Activated CD4-positive, alpha-beta T cell treated with anti-CD3 and anti-CD28 coated beads, Interleukin-2, Interleukin-4, amounts not matched to agents 100 ng/mL and 50 ng/mL, durations not matched to agents 16 hours and 8 hours (primary cell): ENCODE measurements at places on chromosomes 12 and 14.

DNA sequence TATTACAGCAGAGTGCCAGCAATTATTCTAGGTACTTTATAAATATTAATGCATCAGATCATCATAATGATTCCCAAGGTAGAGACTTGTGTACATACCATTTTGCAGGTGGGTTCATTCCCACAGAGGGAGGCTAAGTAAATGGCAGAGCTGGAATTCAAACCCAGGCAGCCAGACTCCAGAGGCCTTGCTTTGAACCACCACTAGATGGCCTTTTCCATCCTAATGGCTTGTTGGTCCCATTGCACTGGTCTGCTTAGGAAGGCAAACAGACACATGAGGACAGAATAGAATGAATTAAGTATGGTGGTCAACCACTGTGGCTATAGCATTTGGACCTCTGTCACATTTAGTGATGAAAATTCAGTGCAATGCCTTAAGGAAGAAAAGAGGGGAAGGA is 158.7 kb downstream of the METTL25 start:
- peak; percentile 14 for DNase-seq

- DNase-seq: no peak
Observed at GRCh38 chr14:36087411-36087810, 89.1 kb downstream of the PTCSC3 start.

- no peak for DNase-seq
Observed at GRCh38 chr14:96221841-96222240, 17.2 kb downstream of the BDKRB2 start.

- DNase-seq: peak; percentile 64
Observed at GRCh38 chr14:69682621-69683263, 71.3 kb downstream of the SUSD6 start.

- DNase-seq: no peak
Observed at GRCh38 chr14:64680013-64680713, 24.1 kb upstream of the PLEKHG3 start.

DNA sequence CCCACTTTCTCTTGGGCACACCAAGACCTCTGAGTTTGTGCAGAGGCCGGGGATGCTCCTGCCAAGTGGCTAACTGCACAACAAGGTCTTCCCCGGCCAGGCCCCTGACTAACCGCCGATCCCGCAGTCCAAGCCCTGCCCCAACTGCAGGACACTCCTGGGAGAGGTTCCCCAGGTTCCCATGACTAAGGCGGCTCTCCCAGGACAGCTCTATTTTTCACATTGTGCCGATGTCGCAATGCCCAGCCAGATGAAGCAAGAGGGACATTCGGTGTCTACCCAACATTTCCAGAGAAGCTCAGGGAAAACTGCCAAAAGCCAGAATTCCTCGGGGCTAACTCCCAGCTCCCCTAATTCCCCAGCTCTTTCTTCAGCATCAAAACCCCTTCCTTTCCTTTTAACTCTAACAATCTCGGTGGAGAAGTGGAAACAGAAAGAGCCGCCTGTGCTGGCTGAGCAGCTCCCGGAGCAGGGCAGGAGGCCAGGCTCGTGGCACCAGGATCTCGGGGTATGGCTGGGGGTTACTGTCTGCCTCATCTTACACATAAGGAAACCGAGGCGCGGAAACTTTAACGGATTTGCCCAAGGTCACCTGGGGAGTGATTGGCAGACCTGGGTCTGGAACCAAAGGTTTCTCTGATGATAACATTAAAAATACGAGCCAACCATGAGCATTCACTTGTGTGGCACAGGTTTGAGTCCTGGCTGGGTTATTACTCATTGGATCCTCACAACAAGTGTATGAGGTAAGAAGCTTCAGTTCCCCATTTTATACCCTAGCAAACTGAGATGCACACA is 318.2 kb downstream of the BCL11B start:
- no peak for DNase-seq

DNA sequence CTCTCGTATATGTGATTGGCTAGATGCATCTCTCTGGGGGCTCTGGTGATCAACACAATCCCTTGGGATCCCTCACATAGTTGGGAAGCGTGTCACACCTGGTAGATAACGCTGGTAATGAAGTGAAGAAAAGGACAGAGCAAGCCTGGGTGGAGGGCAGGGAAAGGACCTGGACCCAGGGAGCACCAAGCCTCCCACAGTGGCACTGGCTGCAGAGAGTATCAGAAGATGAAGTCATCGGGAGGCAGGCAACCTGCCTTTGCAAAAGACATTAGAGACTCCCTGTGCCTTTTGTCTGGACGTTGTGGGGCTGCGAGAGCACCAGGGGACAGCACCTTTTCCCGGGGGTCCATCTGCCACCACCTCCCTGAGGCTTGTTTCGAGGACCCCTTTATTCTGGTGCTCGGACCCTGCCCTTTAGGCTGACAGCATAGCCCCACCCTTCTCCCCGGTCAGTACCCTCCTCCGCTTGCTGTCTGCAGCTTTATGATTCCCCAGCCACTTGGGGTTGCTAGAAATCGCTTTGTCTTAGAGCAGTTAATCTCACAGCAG is 116.4 kb downstream of the EML1 start:
- no peak for DNase-seq

DNA sequence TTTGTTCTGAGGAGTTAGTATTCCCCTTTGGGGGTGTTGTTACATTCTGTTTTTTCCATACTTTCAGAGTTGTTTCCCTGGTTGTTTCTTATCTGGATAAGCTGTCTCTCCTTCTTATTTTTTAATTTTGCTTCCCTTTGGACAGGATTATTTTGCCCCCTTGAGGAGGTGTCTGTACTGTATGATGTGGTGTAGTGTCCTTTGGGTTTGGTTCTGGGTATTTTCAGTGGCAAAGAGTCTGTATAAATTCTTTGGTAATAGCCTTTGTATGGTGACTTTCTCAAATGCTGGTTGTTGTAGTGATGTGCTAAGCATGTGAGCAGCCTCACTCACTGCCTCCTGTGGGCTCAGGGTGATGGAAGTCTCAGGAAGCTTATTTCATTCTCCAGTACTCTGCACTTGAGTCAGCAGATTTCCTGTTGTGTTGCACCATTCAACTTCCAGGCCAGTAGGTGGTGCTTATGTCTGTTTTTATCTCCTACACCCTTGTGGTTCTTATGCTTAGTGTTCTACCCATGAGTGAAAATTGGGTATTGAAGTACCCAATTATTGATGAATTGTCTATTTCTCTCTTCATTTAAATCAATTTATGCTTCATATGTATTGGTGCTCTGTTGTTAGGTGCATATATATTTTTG is 103.3 kb upstream of the PMCH start:
- DNase-seq: peak; percentile 73

GRCh38 chr14:39442293-39442692 is 10.1 kb upstream of the FBXO33 start:
- no peak for DNase-seq

DNA sequence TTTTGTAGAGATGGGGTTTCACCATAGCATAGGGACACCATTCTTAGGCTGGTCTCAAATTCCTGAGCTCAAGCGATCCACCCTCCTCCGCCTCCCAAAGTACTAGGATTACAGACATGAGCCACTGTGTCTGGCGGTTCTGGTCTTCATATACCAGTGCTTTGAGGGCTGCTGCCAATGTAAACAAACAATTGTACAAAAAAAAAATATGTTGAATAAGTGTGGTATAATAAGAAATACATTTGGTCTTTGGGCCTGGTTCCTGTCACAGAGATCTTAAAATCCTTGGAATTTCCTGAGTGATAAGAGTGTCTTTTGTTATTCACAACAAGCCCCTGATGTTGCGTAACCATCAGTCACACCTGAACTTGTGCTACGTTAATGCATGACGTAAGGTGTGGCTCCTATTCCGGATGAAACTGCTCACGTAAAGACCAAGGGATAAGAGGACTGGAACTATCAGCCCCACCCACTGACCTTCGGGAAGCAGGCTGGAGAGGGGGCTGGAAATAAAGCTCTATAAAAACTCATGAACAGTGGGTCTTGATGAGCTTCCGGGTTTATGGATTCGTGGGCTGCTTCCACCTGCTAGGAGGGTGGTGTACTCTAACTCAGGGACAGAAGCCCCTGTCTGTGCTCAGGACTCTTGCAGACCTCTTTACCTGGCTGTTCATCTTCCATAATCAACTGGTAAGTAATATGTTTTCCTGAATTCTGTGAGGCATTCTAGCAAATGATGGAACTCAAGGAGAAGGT is 16.5 kb upstream of the RIMKLB start:
- no peak for DNase-seq

GRCh38 chr12:121579190-121579791 is 1.5 kb downstream of the KDM2B start:
- no peak for DNase-seq

- no peak for DNase-seq
Observed at GRCh38 chr12:26185532-26186320, 9.6 kb upstream of the SSPN start.

DNA sequence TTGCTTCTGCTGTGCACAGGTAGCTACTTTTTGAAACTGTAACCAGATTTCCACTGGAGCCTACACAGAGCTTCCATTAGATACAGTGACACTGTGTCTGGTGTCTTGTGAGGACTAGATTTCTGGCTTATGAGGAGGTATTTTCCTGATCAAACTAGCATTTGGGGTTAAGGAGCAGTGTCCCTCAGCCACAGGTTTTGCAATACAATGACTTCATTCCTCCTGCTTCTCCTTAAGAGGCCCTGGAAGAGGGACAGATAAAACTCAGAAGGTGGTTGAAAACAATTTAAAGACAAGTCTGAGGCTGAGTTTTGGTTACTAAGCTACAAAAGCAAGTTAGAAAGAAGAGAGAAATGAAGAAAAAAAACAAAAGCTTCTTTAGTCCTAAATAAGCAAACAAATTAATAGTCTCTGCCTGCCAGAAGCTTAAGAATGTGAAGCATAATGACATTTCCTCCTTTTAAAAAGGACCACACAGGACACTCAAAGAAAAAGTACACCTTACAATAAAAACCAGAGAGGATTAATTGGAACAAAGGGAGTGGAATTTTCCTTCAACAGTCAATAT is 53.0 kb downstream of the PKP2 start:
- DNase-seq: no peak

GRCh38 chr14:76446921-76447320 is 71.0 kb downstream of the ESRRB start:
- DNase-seq: no peak

- DNase-seq: no peak
Observed at GRCh38 chr14:41830714-41831406, 224.2 kb downstream of the LRFN5 start.

DNA sequence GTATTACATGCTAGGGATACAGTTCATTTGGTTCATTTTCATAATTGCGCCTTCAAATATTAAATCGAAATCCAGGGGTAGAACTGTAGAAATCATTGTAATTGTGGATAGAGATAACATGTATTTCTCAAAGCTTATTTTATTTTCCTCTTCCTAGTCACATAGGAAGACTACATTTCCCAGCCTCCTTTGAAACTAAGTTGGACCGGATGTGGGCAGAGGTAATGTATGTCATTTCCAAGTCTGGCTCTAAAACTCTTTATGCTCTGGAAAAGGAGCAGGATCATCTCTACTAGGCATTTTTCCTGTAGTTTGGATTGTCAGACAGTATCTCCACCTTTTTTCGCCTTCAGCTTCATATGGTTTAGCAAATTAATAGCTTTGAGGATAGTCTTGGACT is 70.1 kb upstream of the CRY1 start:
- no peak for DNase-seq

DNA sequence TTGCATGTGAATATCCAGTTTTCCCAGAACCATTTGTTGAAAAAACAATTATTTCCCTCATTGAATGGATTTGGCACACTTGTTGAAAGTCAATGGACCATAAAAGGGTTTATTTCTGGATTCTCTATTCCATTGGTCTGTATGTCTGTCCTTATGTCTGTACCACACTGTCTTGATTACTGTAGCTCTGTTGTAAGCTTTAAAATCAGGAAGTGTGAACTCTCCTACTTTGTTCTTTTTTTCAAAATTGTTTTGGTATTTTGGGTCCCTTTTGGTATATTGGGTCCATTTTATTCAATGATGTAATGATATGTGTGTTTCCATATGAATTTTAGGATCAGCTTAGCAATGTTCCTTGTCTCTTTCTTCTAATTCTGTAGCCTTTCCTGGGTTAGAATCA is 64.8 kb downstream of the PPP2R5C start:
- no peak for DNase-seq

GRCh38 chr12:49092086-49092815 is 2.4 kb downstream of the DHH start:
- DNase-seq: peak; percentile 64

DNA sequence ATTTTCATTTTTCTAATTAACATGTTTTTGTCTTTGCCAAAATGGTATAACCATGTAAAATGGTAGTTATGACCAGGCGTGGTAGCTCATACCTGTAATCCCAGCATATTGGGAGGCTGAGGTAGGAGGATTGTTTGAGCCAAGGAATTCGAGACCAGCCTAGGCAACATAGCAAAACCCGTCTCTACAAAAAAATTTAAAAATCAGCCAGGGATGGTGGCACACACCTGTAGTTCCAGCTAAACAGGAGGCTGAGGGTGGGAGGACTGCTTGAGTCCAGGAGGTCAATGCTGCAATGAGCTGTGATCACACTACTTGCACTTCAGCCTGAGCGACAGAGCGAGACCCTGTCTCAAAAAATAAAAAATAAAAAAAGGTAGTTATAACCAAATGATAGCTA is 23.1 kb downstream of the PPTC7 start:
- no peak for DNase-seq

DNA sequence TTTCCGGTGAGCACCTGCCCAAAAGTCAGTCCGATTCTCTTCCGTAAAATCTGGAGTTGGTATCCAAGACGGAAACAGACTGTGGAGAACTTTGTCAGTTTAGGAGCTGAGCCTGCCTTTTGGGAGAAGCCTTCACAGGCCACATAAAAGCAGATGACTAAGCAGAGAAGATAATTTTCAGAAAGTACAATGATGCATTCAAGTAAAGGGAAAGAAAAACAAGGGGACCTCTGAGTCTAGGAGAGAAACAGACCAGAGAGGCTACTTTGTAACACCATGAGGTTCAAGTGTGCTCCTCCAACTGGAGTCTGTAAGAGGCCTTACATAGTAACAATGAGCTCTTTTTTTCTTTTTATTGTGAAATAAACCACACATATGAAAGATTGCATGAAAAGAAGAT is 21.1 kb downstream of the TMED8 start:
- no peak for DNase-seq

GRCh38 chr12:4242595-4242994 is 31.0 kb upstream of the CCND2 start:
- DNase-seq: no peak

GRCh38 chr14:95601650-95602049 is 66.8 kb downstream of the GLRX5 start:
- DNase-seq: no peak
